ENCODE measurements at places on chromosomes 16 and 17. TPM values are rescaled to one million over a fixed set of nuclear protein-coding genes. Genes with fewer than 3 reads are reported as not detected.

Gene GINS2
- 30.1 TPM for total RNA-seq

Gene YBX2
- 0.47 TPM for total RNA-seq

Gene LITAFD
- total RNA-seq = not detected

Gene MT3
- not detected for total RNA-seq

Gene PPL
- 4.8 TPM for total RNA-seq

Gene DPEP3
- not detected for total RNA-seq

Gene TRAPPC2L
- total RNA-seq = 92.5 TPM

Gene ZFP3
- 0.81 TPM for total RNA-seq

Gene KRTAP9-4
- not detected for total RNA-seq

Gene KRTAP2-2
- total RNA-seq = not detected

Gene SULT1A1
- 4.8 TPM for total RNA-seq

Gene TEKT3
- not detected for total RNA-seq

Gene MYH3
- total RNA-seq = 0.99 TPM

Gene CCL2
- total RNA-seq = 15.3 TPM

Gene USP6
- 0.04 TPM for total RNA-seq

Gene PRRT2
- total RNA-seq = 0.52 TPM

Gene MYH1
- total RNA-seq = not detected
